Smooth muscle cell of bladder (primary cell): ENCODE measurements at places on chromosomes 2 and 18. TPM values are rescaled to one million over a fixed set of nuclear protein-coding genes. Genes with fewer than 3 reads are reported as not detected.

The HDHD2 gene
- 17.6 and 18.1 TPM in 2 replicates for total RNA-seq

The MGAT4A gene
- 0.28 and 0.74 TPM in 2 replicates for total RNA-seq

The TOGARAM2 gene
- 0.14 and 0.37 TPM in 2 replicates for total RNA-seq

The RPL37A gene
- 4,723 and 4,862 TPM in 2 replicates for total RNA-seq

The TFPI gene
- total RNA-seq = 275 and 292 TPM in 2 replicates

The KCNG2 gene
- 1.3 and 4.7 TPM in 2 replicates for total RNA-seq

The CYB5A gene
- 154 and 181 TPM in 2 replicates for total RNA-seq

The COL3A1 gene
- 5,666 and 6,441 TPM in 2 replicates for total RNA-seq

The ANKRD30B gene
- under 0.01 and 0.09 TPM in 2 replicates for total RNA-seq

The RBMS1 gene
- 86.3 and 95.1 TPM in 2 replicates for total RNA-seq
